ENCODE measurements at places on chromosomes 2 and 18.

DNA sequence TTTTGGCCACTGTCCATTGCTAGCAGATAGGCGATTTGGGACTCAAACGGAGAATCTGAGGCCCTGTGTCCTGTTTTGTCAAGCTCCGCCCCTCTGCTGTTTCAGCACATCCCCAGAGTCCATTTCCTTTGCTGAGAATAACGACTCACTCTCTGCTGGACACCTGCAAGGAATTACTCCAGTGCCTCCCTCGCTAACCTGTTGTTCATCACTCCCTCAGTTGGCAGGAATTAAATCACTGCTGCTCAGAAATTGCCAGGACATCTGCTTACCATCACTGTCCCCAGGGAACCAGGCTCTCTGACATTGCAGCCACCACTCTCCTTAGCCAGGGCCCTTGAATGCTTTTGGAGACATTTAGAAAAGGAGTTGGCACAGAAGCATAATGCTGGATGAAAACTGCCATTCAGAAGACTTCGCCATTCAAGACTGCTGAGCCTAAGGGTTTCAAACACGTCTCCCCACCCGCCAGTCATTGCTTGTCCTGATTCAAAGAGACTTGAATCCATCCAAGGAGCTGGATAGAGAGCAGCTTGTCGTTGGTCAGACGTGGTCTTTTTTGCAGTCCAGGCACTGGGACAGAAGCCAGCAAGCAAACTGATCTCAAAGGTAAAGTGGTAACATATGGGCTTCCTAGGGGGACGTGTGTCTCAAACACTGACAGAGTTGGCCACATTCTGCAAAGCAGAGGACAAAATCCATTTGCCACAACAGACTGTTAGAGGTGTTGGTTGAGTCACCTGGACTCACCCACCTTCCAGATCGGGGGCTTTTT lies 155.3 kb downstream of the UXS1 start:
- no peak for DNase-seq

GRCh38 chr2:160940699-160941098 lies 219.5 kb upstream of the TANK start:
- no peak for DNase-seq

- no peak for DNase-seq
Measured at GRCh38 chr2:54149638-54150441, 34.4 kb downstream of the ACYP2 start.

GRCh38 chr2:227177592-227178336 lies 13.3 kb downstream of the COL4A3 start:
- DNase-seq: no peak

DNA sequence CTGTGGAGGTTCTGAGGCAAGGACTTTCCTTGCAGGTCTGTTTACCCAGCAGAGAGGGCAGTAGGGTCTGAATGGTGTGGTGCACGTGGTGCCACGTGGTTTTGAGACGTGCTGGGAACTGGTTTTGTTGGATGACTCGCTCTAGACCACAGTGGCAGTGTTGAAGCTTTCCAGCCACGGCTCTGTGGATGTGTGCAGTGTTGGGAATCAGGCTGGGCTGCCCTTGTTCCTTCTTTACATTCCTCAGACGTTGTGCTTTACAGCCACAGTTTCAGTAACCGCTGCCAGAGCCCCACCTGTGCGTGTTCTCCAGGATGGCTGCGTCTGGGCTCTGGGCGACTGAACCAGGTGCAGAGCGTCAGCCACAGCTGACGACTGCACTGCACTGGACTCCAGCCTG lies 8.2 kb downstream of the CTDP1 start:
- no peak for DNase-seq

DNA sequence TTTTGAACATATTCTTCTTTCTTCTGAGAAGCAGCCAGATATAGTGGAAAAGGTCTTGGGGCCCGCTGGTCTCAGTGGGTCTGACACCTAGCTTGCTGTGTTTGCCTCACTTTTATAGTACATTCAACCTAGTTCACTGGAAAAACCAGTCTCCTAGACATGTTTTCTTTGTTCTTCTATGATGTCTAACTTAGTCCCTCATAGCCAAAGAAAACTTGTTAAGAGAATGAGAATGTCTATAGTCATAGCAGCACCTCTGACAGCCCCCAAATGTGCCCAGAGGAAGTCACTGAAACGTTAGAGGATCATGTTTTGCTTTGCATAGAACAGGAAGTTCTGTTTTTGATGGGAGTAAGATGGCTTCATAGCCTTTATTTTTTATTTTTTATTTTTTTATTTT lies 40.3 kb downstream of the TNFRSF11A start:
- no peak for DNase-seq

DNA sequence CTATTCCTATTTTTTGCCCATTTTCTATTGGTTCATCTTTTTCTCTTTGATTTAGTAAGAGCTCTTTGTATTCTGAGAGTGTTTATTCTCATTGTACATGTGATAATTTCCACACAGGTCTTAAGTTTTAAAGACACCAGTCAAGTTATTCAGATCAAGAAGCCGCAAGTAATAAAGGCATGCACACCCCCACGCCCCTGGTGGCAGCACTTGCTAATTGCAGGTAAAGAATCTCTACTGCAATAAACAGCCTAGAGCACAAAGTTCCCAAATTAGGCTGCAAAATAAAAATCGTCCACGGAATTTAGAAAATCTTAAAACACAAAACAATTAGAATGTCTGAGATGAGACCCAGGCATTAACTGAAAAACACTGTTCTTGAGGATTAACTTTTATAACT lies 45.2 kb downstream of the ST3GAL5 start:
- DNase-seq: no peak

DNA sequence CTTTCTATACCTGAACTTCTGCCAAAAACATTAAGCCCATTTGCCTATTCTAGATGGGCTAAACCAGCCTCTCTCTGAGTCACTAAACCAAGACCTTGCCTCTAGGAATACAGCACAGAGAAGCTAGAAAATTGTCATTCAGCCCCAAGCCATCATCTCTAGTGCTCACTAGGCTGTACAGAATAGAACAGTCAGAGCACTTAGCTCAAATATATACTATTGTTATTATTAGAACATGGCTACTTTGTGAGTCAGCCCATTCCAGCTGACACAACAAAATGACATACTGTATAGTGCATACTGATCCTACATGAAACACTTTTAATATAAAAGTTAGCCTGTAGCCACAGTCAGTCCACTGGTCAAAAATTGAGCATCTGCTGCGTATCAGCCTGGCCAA lies 418.8 kb downstream of the NRXN1 start:
- no peak for DNase-seq

- DNase-seq: no peak
Measured at GRCh38 chr2:5491523-5491922, 200.7 kb upstream of the SOX11 start.

DNA sequence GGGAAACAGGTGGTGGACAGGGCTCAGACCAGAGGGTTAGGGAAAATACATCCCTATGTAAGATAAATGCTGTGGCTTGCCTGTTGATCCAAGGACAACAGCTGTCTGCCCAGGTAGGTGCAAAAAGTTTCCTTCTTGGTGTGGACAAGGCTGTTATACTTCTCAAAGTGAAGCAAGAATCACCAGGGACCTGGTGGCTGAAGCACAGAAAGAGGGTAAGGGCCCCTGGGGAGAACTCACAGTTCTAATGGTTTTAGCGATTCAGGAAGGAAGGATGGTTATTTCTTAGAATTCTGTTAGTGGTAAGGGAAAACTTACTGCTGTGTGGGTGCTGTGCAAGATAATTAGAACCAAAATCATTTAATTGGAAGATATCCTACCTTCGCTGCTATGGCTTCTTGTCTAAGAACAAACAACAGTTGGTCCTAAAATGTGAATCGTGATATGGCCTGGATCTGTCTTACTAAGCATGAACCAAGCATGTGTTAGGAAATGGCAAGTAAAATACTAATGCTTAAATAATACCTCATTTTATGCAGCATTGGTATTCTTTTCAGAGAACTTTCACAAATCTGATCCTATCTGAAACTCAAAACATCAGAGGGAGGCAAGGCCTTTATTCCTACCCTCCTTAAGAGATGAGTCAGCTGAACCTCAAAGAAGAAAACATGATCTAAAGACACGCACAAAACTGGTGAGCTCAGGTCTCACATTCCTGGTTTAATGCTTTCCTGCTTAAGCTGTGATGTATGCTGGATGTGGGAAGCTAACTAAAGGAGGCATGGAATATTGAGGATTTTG lies 159.2 kb upstream of the THUMPD2 start:
- DNase-seq: no peak

DNA sequence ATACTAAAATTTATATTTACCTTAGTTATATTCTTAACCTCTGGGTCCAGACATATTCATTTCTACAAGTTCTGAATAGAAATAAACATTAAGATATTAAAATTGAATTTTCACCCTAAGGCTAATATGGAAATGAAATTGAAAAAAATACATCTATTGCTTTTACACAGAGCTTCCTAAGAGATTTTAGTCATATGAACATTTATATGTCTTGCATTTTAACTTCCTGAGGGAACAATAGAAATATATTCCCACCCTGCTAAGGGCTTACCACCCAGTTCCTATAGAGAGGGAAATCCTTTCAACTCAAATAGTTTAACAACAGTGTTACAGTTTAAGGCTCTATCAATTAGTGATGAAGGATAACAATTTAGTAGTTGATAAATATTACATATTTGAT lies 60.5 kb downstream of the SOCS6 start:
- no peak for DNase-seq

GRCh38 chr18:75070625-75071483 lies 138.1 kb downstream of the PTGR3 start:
- no peak for DNase-seq

DNA sequence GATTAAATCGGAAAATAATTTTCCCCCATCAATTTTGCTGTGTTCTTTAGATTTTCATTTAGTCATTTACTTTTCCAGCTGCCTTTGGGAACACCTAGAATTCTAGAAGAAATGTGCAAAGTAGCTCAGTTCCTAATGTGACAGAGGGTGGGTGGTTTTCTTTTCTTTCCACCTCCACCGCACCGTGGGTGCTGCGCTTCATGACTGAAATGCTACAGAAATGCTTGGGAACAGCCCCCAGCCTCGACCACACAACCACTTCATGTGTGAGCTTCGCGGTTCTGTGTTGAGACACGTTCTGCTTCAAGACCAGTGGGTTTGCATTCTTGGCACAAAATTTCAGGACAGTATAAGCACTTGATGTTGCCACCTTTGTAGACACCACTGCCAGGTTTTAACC lies 30.9 kb downstream of the E2F6 start:
- DNase-seq: no peak

DNA sequence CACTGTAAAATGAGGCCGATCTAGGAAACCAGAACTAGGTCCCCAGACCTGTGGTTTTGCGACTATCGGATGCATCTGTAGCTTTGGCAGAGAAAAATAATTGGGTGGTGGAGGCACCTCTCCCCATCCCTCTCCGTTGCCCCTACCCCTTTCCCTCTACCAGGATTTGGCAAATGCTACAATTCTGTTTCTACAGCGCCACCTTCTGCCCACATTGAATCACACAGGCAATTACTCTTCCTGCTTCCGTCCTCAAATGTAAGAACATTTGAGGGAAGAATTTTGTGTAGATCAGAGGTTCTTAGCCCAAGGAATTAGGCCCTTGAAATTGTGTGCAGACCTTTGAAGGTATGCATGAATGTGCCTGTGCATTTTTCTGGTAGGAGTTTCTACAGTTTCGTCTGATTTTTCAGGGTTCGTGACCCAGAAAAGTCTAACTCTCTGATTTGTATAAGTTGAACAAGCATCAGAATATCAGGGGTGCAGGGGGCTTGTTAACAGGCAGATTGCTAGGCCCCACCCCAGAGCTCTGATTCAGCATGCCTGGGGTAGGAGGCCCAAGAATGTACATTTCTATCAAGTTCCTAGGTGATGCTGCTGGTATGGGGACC lies 11.2 kb downstream of the ATP6V1B1 start:
- DNase-seq: no peak

DNA sequence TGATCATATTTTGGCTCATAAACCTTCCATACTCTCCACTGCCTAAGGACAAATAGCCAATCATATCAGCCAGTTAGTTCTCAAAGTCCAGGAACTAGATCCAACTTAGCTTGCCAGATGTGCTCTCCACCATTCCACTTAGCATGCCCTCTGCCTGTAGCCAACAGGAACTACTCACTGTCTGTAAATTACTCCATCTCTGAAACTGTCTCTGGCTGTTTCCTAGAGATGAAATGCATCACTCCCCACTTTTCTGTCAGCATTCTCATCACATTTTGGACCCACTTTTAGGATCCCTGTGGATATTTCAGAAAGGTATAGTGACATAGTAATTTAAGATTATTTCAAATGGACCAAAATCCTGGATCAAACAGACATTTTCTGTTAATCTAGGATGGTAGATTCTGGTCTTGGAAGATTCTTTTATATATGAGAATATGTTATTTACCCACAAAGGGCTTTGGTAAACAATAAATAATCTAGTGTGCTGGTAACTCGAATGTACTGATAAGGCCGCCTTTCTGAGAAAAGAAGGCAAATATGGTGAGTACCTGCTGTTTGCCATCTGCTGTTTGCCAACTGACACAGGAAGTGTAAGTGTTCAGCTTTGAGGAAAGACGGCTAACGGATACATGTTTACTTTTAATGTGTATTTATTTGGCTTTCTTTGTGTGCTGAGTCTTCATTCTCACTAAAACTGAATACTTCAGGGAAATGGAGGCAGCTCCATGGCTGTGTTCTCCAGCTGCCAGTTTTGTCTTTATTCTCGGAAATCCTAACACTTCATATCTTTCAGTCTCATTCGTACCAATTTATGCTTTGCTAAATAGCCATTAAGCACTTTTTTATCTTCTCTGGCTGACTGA lies 79.5 kb downstream of the EVA1A start:
- no peak for DNase-seq

GRCh38 chr2:108118996-108119395 lies 120.8 kb upstream of the SULT1C3 start:
- no peak for DNase-seq

DNA sequence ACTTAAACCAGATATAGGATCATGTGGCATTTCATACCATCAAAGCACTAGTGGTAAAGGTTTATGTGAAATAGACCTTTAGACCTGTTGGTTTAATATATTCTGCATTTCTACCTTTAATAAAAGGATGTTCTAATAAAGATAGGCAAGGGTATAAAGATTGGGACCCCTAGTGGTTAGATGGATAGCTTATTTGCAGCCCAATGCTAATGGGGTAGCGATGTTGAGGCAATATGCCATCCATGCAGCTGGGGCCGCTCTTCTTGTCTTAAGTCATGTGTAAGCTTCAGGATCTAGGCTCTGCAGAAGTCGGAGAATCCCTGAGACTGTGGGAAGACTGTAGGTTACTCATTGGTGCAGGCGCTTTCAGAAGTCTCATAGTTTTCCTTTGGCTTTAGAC lies 114.9 kb downstream of the ICOS start:
- DNase-seq: no peak

GRCh38 chr2:172090044-172090961 lies 5.0 kb downstream of the DLX1 start:
- no peak for DNase-seq

- DNase-seq: no peak
Measured at GRCh38 chr18:46273861-46274260, 169.7 kb downstream of the HAUS1 start.

- no peak for DNase-seq
Measured at GRCh38 chr18:77131100-77131651, 1.4 kb downstream of the MBP start.

DNA sequence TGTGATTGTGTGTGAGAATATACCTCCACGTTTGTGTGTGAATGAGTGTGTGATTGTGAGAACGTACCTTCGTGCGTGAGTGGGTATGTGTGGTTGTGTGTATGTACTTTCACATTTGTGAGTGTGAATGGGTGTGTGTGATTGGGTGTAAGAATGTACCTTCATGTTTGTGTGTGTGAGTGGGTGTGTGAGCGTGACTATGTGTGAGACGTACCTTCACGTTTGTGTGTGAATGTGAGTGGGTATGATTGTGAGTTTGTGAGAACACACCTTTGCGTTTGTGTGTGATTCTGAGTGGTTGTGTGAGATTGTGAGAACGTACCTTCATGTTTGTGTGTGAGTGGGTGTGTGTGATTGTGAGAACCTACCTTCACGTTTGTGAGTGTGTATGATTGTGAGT lies 5.8 kb upstream of the ADCY3 start:
- DNase-seq: no peak
